ENCODE measurements at places on chromosomes 4 and X.

DNA sequence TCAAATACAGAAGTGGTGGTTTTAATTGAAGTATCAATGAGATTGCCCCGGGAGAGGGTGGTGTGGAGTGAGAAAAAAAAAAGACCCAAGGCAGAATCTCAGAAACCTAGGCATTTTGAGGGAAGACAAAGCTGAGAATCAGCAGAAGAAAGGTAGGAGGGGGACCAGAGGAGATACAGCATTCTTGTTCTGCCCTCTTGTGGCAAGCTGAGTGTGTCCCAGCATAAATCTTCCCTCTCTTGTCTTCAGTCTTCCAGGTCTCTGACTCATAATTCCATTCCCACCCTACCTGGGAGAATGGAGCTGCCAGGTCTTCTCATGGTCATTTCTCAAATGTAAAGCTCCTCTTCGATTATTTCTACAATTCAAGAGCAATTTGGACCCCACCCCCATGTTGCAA, 32.7 kb upstream of the MAGED1 start:
- DNase-seq = no peak

DNA sequence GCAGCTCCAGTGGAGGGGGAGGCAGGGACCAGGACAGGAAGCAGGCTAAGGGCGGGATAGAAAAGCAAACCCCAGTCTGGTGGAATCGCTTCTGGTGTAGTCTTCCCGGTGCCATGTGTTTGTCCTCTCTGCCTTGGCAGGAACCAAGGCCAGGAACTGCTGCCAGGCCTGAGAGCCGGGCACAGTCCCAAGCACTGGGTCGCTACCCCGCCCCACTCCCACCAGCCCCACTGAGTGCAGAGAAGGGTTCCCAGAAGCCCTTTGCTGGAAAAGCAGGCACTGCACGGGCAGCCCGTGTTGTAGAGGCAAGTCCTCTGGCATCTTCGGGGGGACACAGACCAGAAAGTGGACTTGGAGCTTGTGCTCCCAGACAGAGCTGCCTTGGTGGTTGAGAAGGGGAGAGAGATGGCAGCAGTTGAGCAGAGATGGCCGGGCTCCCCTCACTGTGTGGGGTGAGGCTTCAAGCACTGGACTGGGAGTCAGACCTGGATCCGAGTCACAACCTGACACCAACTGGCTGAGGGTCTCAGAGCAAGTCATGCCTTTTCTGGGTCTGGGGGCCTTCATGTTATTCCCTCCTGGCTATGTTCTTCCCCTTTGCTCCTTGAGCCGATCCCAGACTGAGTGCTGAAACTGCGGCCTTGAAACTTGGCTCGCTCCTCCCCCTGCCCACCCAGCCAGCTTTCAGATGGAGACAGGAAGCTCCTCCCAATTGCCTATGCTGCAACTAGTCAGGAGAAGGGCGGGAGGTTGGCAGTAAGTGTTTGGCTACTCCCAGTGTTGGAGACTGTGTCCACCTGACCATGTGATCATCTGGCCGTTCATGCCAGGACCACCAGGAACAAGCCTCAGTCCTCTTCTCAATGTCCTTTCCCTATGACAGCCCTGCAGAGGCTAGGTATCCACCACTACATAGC, 59.7 kb upstream of the MTM1 start:
- no peak for DNase-seq

DNA sequence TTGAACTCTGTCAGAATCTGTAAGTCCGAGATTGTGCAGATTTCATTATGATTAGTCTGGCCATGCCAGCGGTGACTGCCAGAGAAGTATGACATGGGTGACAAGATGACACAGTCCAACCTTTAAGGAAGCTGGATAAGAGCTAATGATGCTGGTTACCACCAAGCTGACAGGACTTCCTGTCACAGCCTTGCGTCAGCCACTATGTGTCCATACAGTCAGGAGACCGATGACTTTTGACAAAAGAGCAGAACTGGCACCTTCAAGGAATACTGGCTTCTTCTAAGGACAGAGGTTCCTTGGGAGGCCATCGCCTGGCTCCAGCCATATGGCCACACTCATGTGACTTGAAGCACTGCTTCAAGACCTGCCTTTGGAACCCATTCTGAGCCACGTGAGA, 67.2 kb upstream of the TFDP3 start:
- DNase-seq = no peak

- no peak for DNase-seq
These were observed 382.9 kb downstream of the RPA4 start for GRCh38 chrX:97266406-97267121.

DNA sequence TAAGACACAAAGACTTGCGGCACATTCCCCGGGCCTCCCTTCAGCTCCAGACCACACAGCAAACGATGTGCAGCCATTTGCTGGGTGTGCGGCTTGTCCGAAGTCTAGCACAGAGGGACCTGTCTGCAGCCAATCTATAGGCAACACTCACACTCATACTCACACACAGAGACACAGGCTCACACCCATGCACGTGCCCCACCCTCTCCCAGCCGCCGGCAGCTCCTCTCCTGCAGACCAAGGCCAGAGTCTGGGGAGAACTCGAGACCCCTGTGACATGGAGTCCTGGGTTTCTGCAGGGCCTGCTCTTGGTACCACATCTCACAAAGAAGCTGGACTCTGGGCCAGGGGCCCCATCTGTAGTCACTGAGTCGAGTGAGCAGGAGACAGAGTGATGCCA, 245.4 kb upstream of the PSAPL1 start:
- no peak for DNase-seq

DNA sequence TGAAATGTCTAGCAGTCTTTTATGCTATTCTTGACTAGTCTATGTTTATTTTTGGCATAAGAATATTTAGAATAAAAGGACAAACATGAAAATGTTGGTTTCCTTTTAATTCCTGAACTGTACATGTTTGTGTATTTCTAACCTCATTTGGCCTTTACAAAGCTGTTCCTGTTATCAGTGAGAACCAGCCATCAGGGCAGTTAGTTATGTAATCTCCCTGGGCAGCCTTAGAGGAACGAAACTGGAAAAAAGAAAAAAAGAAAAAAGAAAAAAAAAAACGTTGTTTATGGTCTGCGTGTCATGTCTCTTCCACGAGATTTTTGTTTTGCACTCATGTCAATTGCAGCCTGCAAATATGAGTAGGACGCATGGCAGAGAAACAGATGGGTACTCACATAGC, 193.7 kb downstream of the MAGEB5 start:
- DNase-seq = no peak
